Esophagus mucosa (tissue), 1 donor: ENCODE measurements at places on chromosomes 2 and 18.

DNA sequence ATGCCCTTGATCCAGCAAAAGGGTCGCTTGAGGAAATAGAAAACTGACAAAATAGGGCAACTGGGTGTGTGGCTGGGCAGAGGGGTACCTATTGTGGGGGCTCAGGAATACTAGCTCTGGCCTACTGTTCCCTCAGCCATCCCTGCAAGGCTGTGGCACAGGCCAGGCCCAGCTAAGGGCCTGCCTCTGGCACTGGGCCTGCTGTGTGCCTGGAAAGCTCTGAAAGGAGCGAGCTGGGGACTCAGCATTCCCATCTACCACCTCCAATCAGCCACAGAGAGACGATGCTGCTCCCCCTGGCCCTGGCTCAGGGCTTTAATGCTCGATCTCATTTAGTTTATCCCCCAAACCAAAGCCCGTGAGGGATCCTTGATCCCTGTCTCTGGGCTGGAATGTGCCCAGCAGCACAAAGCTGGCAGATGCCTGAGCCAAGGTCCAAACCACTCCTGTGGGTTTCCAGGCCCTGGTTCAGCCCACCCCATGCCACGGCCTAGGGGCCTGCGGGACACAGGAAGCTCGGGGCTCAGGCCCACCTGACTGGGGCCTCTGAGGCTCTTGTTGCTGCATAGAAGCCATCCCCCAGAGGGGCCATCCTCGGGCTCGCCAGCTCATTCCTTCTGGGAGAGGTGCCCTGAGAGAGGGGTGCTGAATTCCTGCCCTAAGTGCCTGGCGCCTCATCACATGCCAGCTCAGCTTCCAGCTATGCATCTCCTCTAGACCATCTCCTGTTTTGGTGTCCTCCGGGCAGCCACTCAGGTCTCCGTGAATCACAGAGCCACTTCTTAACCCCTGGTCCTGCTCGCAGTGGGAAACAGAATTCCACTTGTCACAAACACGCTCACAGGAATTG is 43.0 kb upstream of the KCNF1 start:
- no peak for ATAC-seq

GRCh38 chr2:101367508-101367907 is 19.8 kb downstream of the CREG2 start:
- no peak for ATAC-seq

DNA sequence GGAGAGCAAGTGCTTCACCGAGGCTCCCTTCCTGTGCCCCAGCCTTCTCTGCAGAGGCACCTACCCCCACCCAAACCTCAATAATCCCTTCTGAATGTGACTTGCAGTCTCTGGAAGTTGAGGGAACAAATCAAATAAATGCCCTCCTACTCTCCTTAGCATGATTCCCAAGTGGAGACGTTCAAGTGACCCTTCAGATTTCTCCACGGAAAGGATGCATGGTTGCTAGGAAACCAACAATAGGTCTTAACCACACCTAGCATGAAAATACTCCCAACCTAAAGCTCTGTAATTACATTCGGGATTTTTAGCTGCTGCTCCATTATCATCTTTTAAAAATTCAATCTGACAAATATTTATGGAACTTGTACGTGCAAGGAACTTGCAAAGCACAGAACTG is 50.2 kb upstream of the CABLES1 start:
- ATAC-seq: no peak

DNA sequence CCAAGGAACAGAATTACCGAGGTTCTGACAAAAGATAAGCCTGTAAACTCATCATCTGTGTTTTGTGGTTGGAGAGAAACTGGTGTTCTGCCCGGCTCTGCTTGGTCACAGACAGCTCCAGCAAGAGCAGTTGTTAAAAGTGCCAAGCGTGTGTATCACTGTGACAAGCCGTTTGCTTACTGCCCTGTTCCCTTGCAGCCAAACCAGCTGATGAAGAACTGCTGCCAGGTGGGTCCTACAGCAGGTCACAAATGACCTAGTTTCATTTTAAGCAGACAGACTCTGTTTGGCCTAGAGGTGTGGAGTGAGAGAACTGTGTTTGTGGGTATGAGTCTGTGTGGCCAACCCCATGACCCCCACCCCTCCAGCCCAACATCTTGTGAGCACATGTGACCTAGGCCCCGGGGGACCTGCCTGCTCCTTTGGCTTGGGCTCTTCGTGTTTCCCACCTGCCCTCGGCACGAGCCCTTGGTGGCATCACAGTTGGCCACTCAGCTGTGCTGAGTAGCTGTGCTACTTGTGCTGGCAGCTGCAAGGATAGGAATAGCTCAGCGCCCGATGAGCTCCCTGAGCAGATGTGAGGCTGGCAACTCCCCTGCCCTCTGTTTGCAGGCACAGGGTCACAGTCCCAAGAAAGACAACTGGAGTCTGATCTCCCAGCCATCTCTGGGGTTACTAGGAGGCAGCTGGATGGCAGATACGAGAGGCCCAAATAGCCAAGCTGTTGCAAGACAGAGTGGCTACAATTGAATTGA is 9.7 kb downstream of the OXER1 start:
- peak; percentile 10 for ATAC-seq

GRCh38 chr2:96578731-96579130 is 42.2 kb downstream of the ARID5A start:
- ATAC-seq: no peak

DNA sequence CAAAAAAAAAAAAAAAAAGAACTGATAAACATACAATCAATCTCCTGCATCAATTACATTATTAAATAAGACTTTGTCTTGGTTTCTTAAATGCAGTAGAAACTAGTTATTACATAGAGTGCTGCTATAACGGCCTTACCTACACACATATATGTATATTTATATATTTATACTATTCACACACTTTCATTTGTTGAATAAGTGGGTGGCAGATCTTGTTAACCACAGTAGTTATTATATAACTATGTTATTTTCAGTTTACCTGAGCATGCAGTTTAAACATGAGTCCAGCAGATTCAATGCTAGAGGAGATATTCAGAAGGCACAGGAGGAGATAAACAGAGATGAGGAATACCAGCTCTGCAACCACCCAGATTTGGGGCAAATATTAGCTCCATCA is 81.5 kb upstream of the CD226 start:
- ATAC-seq: no peak

DNA sequence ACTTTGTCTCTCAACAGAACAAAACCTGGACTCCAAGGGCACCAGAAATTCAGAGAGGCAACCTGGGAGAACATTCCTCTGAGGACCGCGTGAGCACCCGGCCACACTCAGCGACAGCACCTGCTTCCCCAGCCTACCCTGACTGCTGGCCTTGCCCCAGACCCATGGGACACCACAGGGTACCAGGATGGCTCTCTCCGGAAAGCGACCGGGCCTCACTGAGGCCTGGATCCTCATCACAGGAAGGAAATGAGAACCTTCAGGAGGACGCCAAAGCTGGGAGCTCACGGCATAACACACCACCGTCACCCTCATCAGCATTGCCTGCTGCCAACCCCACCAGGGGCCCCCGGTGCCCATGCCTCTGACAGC is 38.9 kb downstream of the HS6ST1 start:
- no peak for ATAC-seq

DNA sequence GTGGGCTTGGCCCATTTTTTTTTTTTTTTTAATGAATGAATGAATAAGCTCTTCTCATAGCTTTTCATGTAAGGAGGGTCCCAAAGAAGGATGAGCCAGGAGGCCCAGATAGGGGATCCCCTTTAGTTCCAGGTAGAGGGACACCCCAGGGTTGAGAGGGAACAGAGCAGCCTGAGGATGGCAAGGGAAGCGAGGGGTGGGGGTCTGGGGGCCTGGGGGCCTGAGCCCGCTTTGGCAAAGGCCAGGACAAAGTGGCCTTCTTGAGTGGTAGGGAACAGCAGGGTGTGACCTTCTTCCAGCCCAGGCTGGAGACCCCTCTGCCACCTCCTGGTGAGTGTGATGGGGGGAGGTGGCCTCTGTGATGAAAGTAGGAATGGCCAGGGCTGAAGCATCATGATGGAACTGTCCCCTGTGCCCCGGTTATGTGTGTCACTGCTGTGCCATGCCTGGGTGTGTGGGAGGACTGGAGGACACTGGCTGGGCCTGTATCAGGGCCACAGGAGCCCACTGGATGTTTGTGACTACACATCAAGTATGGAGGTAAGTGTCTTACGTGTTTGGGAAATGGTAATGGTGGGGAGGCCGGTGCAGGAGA is 263.5 kb upstream of the HDAC4 start:
- no peak for ATAC-seq

DNA sequence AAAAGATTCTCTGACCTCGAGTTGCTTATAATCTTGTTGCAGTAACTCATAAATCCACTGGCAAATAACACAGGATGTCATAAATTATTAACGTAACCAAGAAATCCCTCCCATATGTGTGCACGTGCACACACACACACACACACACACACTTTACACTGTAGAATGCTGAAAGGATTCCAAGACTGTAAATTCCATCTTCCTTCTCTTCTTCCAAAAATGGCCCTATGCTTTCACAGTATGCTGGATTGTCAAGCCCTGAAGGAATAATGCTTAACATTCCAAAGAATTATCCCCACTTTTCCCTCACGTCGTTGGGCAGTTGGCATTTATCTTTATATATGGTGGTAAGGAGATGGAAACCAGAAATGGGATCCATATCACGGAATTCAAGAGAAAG is 117.5 kb upstream of the CRIM1 start:
- no peak for ATAC-seq

GRCh38 chr18:2417861-2418610 is 153.3 kb downstream of the METTL4 start:
- no peak for ATAC-seq
